ENCODE measurements at places on chromosomes 2 and 18. TPM values are rescaled to one million over a fixed set of nuclear protein-coding genes. Genes with fewer than 3 reads are reported as not detected.

DNA sequence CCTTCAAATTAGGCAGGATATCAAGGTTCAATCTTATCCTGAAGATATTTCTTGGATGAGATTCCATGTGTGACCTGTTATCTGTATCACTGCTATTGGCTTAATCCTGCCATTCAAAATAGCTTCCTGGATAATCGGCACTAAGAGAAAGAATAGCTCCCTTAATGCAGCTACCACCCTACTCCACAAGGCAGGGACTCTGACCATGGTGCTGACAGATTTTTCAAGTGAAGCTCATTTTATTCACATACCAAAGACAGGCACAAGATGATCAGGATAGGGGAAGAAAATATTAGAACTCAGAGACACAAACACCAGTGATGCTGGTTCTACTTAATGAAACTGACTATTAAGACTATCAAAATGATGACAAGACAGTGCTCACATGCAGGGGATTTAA lies 74.9 kb downstream of the ORC4 start:
- DNase-seq, result no peak
- H3K4me1 ChIP-seq, result no peaks in the 10 kb centered on the region
- H3K27ac ChIP-seq, result no peak overlapping the region
- no peaks in the 10 kb centered on the region for H3K27me3 ChIP-seq

- H3K4me1 ChIP-seq, result peaks cover 5% of the 10 kb centered on the region
- no peak overlapping the region for H3K27ac ChIP-seq
- no peaks in the 10 kb centered on the region for H3K36me3 ChIP-seq
- H3K4me3 ChIP-seq, result no peak overlapping the region
- no peaks in the 10 kb centered on the region for H3K27me3 ChIP-seq
- no peak for DNase-seq
Measured at GRCh38 chr2:106332054-106332453, 136.2 kb downstream of the RGPD3 start.

DNA sequence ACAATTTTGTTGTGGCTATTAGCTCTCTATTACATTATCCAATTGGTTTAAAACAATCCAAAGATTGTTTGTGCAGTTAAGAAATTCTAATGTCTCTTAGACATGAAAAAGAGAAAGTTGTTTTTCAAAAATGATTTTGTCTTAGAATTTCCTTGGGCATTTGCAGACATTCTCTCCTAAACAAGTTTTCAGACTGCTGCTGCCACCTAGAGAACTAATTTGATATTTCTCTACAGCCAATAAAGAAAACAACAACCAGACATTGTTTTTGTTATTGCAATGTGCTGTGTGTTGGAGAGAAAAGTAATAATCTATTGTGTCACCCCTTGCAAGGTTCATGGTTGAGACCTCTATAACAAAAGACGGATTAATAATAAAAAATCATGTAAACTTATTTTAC lies 119.0 kb upstream of the SYT4 start:
- no peak for DNase-seq
- H3K36me3 ChIP-seq, result no peaks in the 10 kb centered on the region
- no peaks in the 10 kb centered on the region for H3K4me1 ChIP-seq
- no peaks in the 10 kb centered on the region for H3K27me3 ChIP-seq

GRCh38 chr18:70332694-70333093 lies 43.8 kb downstream of the SOCS6 start:
- H3K4me1 ChIP-seq, result peaks cover 3% of the 10 kb centered on the region
- H3K36me3 ChIP-seq, result no peaks in the 10 kb centered on the region
- H3K4me3 ChIP-seq, result no peak overlapping the region
- no peak overlapping the region for H3K27ac ChIP-seq
- no peak for DNase-seq

DNA sequence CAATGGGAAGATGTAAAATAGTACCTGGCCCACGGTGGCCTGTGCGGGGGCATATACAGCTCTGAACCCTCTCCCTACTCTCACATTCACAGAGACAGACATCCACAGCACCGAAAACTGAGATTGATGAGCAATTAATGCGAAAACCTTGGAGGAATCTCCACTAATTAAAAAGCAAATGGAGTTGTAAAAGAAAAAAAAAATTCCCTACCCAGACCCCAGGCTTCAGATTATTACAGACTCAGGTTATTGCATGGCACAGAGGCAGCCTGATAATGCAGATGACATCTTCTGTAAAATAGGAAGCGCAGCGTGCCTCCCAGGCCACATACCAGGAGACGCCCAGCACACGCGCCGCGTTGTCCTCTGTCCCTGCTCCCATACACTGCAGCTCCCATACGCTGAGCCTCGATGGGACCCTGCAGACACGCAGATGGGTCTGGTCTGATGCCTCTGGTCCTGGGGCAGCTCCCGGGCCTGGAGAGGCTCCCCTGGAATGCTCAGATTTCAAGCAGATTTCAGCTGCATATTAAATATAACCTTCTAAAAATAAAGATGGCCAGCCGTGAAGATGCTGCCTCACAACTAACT lies 496.1 kb upstream of the MYT1L start:
- H3K4me3 ChIP-seq, result no peak overlapping the region
- H3K4me1 ChIP-seq, result no peaks in the 10 kb centered on the region
- no peak for DNase-seq
- peaks cover 2% of the 10 kb centered on the region for H3K27me3 ChIP-seq

GRCh38 chr18:49495076-49495475 lies 8.0 kb upstream of the C18orf32 start:
- H3K27me3 ChIP-seq, result peaks cover 4% of the 10 kb centered on the region
- H3K4me1 ChIP-seq, result peaks cover 14% of the 10 kb centered on the region
- no peak for DNase-seq
- H3K4me3 ChIP-seq, result no peak overlapping the region
- peaks cover 24% of the 10 kb centered on the region for H3K36me3 ChIP-seq
- no peak overlapping the region for H3K27ac ChIP-seq

DNA sequence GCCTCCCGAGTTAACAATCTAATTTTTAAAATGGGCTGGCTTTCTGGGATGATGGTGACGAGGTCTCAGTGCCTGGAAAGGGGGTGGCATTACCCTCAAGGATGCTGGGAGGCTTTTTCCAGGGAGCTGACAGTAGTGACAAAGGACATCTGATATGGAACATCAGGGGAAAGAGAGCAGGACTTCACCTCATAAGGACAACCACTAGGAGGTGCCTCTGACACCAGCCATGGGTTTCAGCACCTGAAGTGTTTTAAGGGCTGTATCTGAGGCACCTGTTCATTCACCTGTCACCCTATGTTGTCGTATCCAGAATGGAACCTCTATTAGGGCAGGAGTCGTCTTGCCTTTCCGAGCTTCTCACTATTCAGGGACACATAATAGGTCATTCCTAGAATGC lies 10.8 kb downstream of the IL36B start:
- no peak overlapping the region for H3K4me3 ChIP-seq
- DNase-seq, result no peak
- H3K36me3 ChIP-seq, result no peaks in the 10 kb centered on the region
- no peak overlapping the region for H3K27ac ChIP-seq
- H3K27me3 ChIP-seq, result peaks cover 2% of the 10 kb centered on the region
- no peaks in the 10 kb centered on the region for H3K4me1 ChIP-seq

DNA sequence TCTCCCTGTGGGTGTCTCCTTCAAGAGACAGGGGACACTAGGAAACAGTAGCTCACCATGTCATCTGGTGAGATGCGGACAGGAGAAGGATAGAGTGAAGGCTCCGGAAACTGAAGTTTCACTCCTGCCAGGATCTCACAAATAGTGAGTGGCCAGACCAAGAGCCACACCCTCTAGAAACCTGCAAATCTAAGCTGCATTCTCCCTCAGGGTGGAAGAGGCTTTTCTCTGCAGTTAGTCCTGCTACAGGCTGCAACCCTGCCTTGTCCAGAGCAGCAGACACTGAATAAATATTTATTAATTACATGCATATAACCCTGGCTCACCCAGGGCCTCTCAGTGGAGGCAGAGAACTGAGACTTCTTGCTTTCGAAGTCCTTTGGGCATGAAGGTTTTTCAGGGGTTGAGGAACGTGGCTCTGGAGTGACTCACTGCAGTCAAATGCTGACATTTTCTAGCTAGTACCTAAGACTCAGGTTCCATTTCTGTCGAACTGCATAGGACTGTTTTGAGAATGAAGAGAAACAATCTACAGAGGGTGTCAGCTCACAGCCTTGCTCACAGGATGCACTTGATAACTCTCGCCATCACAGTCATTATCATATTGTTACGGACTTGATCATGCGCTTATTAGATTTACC lies 87.3 kb downstream of the ACTR2 start:
- H3K27me3 ChIP-seq, result no peaks in the 10 kb centered on the region
- no peak overlapping the region for H3K4me3 ChIP-seq
- no peak for DNase-seq

DNA sequence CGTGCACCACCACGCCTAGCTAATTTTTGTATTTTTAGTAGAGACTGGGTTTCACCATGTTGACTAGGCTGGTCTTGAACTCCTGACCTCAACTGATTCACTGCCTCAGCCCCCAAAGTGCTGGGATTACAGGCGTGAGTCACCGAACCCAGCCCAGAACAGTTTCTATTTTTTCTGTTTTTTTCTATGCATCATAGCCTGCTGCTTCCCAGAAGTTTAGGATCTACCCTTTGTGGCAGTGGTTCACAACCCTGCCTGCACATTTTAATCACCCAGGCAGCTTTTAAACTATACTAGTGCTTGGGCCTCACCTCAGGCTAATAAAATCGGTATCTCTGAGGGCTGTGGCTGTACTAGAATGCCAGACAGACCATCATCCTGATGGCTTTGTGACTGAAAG lies 39.7 kb upstream of the SOCS6 start:
- peaks cover 3% of the 10 kb centered on the region for H3K27me3 ChIP-seq
- H3K4me1 ChIP-seq, result no peaks in the 10 kb centered on the region
- H3K27ac ChIP-seq, result no peak overlapping the region

GRCh38 chr2:165745916-165746315 lies 48.1 kb downstream of the GALNT3 start:
- no peaks in the 10 kb centered on the region for H3K4me1 ChIP-seq
- DNase-seq, result no peak
- H3K36me3 ChIP-seq, result no peaks in the 10 kb centered on the region
- no peaks in the 10 kb centered on the region for H3K27me3 ChIP-seq

DNA sequence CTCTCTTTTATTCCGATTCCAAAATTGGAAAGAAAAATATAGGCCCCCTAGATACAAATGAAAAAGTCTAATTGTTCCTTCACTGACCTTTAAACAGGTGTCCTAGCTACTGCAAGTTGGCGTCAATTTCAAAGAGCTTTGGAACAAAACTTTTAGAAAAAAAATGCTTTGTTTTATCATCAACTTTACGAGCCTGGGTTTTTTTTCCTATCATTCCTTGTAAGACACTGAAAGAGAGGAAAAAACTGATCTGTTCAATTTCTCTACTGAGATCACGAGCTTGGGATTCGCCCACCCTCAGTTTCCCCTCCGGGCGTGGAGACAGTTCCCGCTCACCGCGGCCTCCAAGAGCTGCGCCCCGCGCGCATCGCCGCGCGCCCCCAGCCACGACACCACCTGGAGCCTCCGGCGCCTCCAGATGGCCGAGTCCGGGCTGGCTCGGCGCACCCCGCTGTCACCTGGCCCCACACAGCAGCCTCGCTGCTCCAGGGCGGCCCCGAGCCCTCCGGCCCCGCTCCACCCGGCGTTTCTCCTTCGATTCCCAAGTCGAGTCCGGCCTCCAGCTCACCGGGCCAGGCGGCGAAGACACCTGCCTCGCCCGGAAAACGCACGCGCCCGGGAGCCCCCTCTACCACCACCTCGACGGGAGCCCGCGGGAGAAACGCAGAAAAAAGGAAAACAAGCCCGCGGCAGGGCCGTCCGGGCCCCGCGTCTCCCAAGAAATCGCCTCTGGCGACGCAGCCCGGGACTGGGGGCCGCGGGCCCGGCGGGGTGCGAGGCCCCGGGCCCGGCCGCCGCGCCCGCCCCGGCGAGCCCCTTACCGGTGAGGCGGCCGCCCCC lies 656 bp downstream of the TBC1D8 start:
- H3K36me3 ChIP-seq, result no peaks in the 10 kb centered on the region
- no peak overlapping the region for H3K27ac ChIP-seq
- peak overlapping the region; percentile 63 for H3K4me3 ChIP-seq
- DNase-seq, result peak; percentile 15
- H3K4me1 ChIP-seq, result peaks cover 14% of the 10 kb centered on the region

GRCh38 chr18:35513181-35513936 lies 15.6 kb upstream of the INO80C start:
- no peak overlapping the region for H3K27ac ChIP-seq
- H3K4me3 ChIP-seq, result no peak overlapping the region
- no peak for DNase-seq
- peaks cover 3% of the 10 kb centered on the region for H3K4me1 ChIP-seq
- H3K27me3 ChIP-seq, result no peaks in the 10 kb centered on the region

DNA sequence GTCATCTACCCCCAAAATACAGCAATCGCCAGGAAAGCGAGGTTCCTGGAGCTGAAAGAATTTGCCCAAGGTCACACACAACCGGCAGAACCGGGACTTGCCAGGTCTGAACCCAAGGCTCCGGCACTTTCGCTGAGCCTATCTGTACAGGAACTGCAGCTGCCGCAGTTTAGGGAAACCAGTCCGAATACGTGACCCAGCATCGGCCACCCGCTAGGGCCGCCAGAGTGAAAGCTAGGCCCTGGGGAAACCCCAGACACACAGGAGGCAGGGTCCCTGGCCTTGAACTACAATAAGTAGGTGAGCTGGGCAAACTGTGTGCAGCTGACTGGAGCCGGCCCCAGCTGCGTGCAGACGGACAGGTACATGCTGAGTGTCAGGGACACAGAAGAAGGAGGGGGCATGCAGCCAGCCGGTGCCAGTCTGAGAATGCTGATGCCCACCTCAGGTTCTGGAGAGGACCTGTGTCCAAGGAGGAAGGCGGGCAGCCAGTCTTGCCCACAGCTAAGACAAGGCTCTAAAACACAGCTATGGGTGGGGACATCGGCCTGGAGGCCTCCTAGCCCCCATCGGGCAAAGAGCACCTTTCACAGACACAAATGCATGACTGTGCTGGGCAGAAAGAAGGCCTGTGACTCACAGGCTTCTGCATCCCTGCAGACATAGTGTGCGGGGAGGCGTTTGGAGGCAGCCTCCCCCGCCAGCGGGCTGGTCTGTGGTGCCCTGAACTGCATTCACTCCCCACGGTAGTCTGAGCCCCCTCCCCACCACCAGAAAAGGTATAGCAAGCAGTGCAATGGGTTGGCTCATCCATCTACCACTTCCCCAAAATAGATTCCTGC lies 107.4 kb upstream of the ID2 start:
- H3K36me3 ChIP-seq, result no peaks in the 10 kb centered on the region
- peaks cover 6% of the 10 kb centered on the region for H3K27me3 ChIP-seq
- peak overlapping the region; percentile 41 for H3K4me3 ChIP-seq
- no peak for DNase-seq
- H3K27ac ChIP-seq, result no peak overlapping the region
- H3K4me1 ChIP-seq, result peaks cover 28% of the 10 kb centered on the region

Gene ABCB11
- not detected for total RNA-seq

Gene ARHGAP15
- 72.8 TPM for total RNA-seq

Gene RTP5
- 0.29 TPM for total RNA-seq

Gene YPEL5
- 28.0 TPM for total RNA-seq

Gene ASB3
- 22.9 TPM for total RNA-seq

Gene KRCC1
- 10.8 TPM for total RNA-seq
